ENCODE measurements at places on chromosomes 3 and 15.
A peak's percentile ranks its signal among the peaks of the same experiment; 100 is the strongest.

DNA sequence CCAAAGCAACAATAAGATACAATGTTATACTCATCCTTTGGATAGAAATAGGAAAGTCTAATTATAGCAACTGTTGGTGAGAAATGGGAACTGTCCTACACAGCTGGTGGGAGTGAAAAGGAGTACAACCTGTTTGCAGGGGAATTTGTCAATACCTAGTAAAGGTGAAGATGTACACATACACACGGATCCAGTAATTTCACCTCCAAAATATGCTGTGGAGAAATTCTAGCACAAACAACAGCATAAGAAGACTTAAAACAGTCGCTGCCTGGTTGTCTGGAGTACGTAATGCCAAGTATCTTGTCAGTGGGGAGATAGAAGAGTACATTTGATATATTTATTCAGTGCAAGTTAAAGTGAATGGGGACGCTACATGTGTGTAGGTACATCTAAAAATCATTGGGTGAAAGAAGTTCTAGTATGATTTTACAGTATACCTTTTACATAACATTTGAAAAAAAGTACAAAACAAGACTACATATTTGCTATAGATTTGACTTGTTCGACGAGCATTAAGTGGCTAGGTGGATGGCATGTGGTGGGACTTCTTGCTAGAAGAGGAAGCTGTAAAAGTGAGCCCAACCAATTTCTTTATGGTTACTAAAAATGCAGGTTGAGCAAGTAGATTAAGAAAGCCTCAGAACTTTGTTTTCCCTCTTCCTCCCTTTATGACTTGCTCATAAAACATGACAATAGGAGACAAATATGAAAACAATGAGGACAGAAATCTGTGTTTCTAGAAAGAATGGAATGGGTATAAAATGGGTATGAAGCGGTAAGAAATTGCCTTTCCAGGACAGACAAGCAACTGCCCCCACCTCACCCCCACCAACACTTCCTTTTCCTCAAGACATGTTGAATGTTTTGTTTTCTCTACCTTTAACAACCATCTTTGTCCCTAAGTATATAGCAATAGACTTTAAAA lies 50.2 kb upstream of the CCR4 start:
- DNase-seq, result no peak

- DNase-seq, result no peak
Measured at GRCh38 chr3:54593653-54594052, 334.2 kb downstream of the LRTM1 start.

DNA sequence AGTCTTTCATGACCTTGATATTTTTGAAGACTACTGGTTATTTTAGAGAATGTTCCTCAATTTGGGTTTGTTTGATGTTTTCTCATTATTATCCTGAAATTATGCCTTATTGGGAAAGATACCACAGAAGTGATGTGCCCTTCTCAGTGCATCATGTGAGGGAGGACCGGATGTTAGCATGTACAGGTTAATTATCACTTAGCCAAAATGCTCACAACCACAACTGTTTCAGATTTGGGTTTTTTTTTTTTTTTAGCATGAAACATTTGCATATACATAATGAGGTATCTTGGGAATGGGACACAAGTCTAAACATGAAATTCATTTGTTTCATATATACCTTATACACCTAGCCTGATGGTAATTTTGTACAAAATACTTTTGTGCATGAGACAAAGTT lies 59.8 kb downstream of the PIK3R4 start:
- no peak for DNase-seq

DNA sequence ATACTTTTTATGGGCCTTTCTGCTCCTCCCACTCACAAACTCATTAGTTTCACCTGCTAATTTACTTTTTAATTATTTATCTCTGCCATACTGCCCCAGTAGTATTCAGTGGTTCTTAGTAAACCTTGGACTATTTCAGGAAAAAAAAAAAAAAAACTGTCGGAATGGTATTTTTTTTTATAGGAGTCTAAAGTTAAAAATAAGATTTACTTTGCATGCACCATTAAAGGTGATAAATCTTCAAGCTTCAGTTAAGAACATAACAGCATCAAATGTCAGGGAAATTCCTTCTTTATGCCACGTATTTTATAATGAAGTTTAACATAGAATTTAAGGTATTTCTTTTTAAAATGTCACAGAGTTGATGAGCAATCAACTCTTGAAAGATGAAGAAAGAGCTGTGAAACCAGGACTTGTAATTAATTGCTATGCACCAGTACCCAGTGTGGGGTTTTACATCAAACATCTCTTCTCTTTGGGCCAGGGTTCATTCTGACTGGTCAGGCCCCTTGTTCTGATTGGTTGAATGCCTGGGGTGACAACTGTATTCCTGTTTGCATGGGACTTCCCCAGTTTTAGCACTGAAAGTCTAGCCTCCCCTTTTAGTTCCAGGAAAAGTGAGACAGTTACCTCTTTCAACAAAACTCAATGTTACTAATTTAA lies 40.3 kb upstream of the PTPRG start:
- DNase-seq, result no peak

GRCh38 chr3:161104561-161105551 lies at the start of gene B3GALNT1:
B3GALNT1 (minus strand) TSS chr3:161105349; CDS start chr3:161086754, 18,595 bp downstream.
- DNase-seq, result no peak

DNA sequence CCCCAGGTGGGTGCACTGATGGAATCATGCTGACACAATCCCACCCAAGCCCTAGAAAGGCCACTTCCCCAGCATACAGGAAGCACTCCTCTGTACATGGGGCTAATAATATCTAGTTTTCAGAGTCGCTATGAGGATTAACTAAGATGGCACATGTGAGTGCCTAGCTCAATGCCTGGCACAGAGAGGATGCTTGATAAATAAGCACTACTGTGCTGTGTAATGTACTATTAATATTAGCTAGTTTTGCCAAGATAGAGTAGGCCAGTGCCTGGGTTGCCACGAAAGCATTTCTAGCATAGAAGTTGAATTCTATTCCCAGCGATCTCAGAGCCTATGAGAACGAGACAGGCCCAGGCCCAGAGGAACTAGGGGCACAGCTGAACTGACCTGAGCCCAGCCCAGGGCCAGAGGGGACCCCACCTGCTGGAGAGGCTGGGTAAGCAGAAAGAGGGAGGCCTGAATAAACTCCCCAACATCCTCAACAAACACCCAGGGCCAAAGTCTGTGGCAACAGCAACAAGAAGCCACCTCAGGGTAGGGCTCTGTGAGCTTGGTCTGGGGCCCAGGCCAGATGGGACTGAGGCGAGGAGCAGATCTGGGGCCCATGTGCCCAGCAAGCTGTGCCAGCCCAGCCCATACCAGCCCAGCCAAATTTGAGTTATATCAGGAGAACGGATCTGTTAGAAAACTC lies 7.6 kb upstream of the SEMA7A start:
- no peak for DNase-seq

GRCh38 chr3:123071581-123071980 lies 4.8 kb downstream of the PDIA5 start:
- DNase-seq, result no peak

DNA sequence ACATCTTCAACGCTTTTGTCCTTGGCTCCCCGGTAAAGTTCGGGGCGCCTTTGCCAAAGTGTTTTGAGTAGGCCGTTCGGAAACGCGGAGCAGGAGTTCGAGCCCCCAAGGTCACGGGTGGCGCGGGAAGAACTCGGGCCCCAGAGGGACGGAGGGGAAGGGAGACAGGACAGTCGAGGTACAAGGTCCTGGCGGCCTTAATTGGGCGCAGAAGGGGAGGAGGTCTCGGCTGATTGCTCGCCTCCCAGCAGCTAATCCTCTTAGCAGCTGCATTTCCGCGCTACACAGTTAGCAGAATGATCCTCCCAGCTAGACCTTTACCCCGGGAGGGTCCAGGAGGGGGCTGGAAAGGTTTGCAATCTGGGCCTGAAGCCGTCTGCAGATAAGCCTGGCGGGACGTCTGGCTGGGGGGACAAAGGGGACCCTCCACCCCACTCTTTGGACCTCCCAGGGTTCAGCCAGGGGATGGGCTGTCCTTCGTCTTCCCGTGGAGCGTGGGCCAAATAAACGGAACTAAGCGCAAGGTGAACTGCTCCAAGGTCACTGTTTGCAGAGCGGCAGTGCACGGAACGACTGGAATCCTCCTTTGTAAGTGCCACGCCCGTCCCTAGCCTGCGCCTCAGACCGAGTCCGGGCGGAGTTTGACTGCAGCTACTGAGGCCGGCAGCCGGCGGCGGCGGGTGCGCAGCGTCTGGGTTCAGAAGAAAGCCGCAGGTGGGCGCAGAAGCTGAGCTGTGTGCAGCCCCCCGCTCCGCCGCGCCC lies 7.2 kb downstream of the EOMES start:
- DNase-seq, result no peak

DNA sequence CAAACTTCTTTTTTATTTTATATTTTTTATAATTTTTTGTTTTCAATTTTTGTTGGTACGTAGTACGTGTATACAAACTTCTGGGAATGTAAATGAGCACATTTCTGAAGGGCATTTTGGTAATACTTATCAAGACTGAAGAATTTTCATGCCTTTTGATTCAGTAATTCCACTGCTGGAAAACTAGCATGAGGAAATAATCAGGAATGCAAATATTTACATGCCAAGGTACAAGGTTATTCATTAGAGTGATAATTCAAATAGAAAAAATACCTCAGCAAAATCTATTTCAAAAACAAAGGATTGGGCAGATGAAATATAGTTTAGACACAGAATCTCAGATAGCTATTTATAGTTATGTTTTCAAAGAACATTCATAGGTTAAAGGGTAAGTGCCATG lies 128.7 kb downstream of the DMXL2 start:
- no peak for DNase-seq

DNA sequence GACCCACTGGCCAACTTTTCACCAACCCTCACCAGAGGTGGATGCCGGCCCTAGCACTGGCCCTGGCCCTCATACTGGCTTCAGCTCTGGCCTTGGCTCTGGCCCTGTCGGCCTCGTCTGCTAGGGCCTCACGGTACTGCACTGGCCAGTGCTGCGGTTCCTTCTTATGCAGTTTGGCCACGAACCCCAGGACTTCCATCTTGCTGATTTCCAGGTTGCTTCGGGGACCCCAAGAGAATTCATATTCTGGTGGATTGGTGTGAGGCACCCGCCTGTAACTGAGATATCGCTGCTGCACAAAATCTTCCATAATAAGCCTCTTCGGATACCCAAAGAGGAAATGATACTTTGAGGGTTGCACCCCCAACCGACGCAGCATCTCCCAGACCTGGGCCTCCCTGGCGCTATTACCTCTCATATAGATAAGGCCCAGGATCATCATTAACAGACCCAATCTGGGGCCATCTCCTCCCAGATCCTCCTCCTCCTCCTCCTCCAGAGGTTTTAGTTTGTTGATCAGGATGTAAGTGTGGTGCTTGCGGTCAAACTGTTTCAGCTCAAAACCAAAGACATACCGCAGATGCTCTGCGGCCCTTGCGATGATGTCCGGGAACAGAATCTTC lies 883 bp downstream of the MAGEF1 start:
- no peak for DNase-seq

DNA sequence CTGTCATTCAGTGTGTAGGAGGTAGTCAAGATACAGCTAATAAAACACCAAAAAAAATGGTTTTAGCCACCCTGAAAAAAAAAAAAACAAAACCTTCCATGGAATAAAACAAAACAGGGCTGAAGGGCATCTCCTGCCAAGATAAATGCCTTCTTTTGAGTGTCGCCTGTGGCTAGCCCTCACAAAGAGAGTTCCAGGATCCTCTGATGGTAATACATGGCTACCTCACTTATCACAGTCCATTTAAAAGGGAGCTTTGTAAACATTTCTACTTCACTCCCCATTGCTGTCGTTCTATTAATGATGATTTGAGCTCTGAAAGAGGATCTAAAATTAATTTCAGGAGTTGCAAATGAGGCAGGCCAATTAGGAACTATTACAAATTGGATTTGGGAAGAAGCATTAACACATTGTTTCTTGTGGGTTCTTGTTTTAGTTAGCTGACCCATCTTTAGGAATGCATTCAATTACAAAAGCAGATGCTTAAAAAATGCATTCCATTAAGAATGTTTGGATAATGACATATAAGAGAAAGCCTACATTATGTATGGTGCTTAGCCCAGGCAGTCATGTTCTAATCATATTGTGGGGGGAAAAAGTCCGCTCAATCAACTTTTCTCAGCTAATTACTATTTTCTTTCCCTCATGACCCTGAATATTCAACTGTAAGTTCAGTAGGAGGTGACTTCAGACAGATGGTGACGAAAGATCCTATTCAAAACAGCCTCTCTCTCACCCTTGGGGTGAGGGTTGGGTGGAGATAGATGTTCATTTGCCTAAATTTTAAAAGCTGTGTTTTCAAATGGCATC lies 255.1 kb upstream of the WNT5A start:
- no peak for DNase-seq

- peak; percentile 85 for DNase-seq
Measured at GRCh38 chr15:90234096-90234988, at the start of gene GDPGP1. GDPGP1 (plus strand) TSS chr15:90234209; CDS start chr15:90240909, 6,700 bp downstream.

DNA sequence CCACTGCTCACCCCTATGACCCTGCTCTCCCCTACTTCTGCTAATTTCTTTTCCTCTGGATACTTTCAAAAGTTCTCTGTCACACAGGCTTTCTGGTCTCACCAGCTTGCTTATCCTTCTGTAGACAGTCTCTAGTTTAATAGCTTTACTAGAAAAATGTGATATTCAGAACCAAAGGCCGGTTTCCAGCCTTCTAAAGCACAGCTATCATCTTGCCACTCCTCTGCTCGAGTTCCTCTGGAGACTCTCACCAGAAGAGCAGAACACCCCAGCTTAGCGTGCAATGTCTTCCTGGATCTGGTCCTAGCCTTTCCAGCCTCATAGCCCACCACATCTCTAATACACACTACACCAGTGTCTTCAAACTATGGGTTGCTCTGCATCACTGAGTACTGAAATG lies 1.8 kb upstream of the VPS8 start:
- DNase-seq, result no peak

DNA sequence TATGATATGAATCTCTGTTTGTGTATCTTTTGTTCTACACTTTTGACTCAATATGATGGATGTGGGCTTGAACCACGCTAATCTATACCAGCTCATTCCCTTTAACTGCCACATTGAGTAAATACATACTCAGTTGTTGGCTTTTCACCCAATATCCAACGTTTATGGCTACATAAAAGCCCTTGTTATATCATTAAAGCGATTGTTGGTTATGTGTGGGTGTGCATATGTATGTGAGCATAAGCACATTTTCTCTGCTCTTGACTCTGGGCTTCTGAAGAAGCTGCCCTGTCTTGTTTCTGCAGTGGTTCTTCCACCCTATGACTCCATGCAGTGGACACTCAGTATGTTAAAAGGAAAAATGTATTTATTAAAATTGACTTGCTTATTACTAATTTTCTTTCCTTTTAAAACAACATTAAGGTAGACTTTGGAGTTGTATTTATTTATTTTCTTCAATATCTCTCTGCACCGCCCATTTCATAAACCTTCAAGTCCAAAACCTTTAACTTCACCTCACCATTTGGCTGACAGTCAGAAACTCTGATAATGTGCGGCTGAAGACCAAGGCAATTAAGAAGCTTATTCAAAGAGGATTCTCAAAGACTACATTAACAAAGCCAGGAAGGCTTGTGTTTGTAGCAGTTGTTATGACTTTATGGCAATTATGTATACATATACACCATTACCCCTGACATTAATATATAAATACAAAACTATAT lies 156.1 kb downstream of the THRB start:
- DNase-seq, result no peak
